ENCODE measurements at places on chromosomes 1 and 21.
A peak's percentile ranks its signal among the peaks of the same experiment; 100 is the strongest.

- DNase-seq = peak; percentile 69
These were observed 20.5 kb downstream of the MX1 start for GRCh38 chr21:41446586-41446985.

DNA sequence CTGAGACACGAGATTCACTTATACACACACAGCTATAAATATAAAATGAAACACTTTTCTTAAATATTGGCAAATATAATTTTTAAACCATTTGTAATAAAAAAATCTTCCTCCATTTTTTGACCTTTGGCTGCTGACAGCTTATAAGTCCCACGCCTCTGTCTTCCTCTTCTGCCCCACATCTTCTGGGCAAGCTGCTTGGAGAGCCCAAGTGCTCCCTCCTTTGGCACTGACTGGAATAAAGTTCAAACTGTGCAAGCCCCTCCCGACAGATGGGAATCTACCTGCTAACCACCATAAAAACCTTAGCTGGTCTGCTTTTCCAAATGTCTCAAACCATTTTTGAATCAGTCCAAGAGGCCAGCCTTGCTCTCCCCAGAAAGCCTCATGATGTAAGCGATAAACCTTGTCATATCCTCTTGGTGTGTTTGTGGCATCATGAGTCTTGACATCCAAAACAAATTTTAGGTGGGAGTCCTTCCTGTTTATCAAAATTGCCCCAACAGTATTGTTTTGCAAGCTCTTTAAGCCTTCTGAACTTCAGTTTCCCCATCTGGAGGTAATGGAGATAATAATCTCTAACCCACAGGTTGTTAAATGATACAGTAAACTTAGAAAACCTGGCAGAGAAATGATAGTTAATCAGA is 99.8 kb downstream of the SNX7 start:
- DNase-seq = no peak

- DNase-seq = no peak
These were observed 216.0 kb downstream of the ZNF326 start for GRCh38 chr1:90210633-90211491.

- DNase-seq = no peak
These were observed 43.2 kb upstream of the SERTAD4 start for GRCh38 chr1:210189426-210189825.

DNA sequence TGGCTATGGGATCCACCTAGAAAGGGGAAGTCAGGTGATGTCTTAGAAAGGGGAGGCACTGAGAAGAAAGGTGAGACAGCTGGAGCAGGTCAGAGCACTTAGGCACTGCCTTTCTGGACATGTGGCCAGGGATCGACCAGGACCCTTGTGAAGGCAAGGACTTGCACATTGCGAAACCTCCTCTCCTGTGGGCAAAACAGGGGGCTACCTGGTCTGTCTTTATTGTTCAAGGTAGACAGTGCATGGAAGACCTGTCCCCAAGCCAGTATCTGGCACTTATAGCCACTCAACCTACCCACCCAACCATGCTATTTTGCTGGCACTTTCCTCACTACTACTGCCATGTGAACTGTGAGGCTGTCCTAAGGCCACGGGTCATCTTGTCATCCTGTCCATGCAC is 67.2 kb downstream of the NAV1 start:
- no peak for DNase-seq

- peak; percentile 15 for DNase-seq
These were observed 58.7 kb downstream of the RABGAP1L start for GRCh38 chr1:174217787-174218574.

DNA sequence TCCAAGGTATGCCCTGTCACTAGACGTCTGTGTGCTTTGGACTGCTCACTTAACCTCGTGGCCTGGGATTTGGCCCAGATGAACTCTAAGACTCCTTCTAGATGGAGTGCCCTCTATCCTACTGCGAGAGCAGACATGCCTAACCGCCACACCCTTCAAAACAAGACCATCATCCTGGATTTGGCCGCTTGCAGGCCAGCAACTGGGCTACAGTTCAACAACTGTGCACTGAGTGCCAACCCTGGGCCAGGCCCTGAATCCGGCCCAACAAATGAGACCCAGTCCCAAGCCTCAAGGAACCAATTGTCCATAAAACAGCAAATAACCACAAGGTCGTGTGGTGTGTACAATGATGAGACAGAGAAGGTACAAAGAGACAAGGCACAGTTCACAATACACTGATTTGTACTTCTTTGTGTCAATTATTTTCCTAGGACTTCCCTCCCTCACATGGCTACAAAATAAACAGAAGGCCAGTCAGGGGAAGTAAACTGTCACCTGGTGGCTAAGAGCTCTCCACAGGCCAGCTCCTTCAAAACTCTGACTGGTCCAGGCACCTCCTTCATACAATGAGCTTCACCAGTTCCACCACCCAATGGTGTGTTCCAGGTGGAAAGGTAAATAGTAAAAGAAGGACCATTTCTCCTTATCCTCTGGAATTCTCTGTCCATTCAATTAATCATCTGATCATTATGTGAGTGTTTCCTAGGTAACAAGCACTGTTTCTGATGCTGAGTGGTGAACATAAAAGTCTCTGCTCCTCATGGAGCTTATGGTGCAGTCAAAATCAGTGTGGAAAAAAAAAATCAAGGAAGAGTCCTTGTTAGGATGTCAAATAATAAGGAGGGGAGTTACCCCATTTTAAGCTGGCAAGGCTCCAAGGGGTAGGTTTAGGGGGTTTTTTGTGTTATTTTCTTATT is 60.4 kb downstream of the CAPZB start:
- no peak for DNase-seq

- no peak for DNase-seq
These were observed 184.4 kb downstream of the SIPA1L2 start for GRCh38 chr1:232445361-232446106.

GRCh38 chr1:46284058-46284457 is 19.4 kb downstream of the LRRC41 start:
- no peak for DNase-seq

- DNase-seq = no peak
These were observed 1.9 kb upstream of the DENND2D start for GRCh38 chr1:111202366-111202706.

DNA sequence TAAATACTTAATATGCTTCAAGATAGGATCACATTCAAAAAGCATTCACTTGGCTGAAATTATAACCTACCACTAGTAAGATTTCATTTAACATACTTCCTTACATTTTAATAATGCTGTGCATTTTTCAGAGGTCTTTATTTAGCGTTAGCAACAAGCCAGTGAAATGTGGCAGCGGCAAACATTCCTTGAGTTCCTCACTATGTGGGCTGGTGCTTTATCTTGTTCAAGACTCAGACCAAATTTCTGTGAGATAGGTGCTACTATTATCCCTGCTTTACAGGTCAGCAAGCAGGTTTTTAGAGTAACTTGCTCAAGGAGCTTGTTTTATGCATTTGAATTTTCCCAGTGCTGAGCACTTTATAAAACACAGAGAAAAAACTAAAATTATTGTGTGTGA is 132.7 kb downstream of the PLPPR4 start:
- DNase-seq = no peak

- DNase-seq = no peak
These were observed 20.4 kb upstream of the HPDL start for GRCh38 chr1:45306319-45306718.

GRCh38 chr1:10762153-10762523 is 34.3 kb downstream of the CASZ1 start:
- no peak for DNase-seq

DNA sequence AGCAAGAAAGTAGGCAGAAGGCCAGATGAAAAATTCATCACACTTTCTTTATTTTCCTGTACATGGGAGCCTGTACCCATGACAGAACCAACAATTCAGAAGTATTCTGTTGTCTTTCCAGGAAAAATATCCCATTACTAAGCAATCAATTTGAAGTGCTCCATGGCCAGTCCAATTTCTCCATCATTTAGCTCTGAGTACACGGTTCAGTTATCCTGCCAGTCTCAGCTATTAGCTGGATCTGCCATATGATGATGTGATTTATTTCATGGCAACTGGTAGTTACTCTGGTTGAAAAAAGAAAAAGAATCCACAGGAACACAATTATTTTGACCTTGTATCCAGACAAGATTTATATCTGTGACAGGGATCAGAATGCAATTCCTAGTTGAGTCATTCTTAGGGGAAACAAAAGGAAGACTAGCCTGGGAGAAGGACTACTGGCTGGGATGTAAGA is 70.6 kb upstream of the GORAB start:
- no peak for DNase-seq

GRCh38 chr1:243546457-243546856 is 290.6 kb downstream of the SDCCAG8 start:
- DNase-seq = no peak

- peak; percentile 21 for DNase-seq
These were observed 18.9 kb upstream of the IPP start for GRCh38 chr1:45769261-45769932.

DNA sequence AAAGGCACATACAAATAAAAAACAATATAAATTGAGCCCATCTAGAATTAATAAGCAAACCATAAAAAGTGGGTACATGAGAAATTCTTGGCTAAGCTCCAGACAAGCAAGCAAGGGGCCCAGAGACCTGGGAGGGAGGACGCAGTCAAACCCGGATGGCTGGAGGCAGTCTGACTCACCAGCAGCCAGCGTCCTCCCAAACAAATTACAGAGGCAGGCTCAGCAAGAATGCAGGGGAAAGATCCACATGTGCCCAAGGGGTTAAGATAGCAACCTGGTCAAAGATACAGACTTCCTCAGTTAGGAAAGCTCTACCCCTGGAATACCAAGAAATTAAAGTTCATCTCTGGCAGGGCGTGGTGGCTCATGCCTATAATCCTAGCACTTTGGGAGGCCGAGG is 7.4 kb upstream of the TIAM1 start:
- DNase-seq = peak; percentile 79
